ENCODE measurements at places on chromosomes 3 and 15.

DNA sequence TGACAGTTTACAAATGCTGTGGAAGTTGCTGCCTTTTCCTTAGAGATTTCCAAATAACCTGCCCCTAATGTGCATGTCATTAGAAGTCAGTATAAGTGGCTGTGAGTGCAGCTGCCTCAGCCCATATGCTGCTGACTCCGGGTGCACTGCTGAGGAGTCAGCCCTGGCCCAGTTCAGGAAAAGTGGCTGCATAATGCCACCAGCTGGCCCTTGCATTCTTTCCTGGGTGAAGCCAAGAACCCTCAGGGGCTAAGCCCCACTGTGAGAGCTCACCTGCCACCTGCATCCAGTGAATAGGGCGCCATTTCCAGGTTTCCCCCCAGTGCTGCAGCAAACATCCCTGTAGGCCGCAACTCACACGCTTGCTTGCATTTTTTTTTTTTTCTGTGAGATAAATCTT lies 139.9 kb downstream of the TJP1 start:
- no peak for DNase-seq

DNA sequence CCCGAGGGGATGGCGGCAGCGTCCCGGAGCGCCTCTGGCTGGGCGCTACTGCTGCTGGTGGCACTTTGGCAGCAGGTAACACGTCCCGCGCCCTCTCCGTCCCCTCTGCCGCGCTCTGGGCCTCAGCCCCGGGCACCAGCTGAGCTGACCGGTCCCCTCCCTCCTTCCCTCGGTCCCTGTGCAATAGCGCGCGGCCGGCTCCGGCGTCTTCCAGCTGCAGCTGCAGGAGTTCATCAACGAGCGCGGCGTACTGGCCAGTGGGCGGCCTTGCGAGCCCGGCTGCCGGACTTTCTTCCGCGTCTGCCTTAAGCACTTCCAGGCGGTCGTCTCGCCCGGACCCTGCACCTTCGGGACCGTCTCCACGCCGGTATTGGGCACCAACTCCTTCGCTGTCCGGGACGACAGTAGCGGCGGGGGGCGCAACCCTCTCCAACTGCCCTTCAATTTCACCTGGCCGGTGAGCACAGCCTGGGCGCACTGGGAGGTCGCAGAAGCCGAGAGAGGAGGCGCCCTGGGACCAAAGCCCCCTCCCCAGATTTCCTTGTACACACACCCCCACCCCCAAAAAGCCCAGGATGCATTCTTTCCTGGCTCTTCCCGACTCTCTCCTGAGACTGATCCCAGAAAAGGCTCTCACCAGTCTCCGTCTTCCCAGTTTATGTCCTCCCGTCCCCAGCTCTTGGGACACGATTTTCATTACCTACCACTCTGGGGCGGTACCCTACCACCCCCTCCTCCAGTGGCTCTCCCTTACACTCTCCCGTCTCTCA lies 705 bp downstream of the DLL4 start:
- no peak for DNase-seq

DNA sequence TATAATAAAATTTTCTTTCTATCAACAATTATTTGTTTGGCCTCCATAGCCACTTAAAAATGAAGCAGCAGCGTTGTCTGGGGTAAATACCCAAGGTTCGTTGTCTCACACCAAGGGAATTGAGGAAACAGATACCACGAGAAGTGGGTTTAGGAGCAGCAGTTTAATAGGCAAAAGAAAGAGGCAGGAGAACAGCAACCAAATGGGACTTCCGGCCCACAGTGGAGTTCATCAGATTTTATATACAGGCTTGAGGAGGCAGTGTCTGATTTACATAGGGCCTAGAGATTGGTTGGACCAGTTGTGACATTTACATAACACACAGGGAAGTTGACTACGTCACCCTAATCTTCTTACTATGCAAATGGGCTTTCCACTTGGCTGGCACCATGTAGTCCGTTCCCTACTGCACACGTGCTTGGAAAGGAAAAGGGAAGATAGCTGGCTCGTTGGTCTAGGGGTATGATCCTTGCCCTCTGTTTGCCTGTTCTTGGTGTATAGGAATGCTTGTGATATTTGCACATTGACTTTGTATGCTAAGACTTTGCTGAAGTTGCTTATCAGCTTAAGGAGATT lies 61.5 kb upstream of the SETMAR start:
- DNase-seq, result no peak

DNA sequence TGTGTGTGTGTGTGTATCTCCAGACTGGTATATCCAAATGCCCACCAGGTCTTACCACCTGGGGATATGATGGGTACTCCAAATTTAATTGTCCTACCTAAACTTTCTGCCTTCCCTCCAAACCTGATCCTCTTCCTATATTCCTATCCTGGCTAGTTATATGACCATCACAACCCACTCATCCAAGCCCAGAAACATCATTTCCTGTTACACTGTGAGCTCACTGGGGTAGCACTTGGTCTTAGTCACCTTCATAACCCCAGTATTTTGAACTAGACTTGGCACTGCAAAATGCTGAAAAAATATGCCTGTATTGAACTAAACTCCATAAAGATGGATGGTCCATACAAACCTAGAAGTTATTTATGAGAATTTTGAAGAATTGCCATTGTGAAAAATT lies 178.8 kb upstream of the EIF1B start:
- no peak for DNase-seq

GRCh38 chr3:54621184-54621583 lies 306.7 kb downstream of the LRTM1 start:
- no peak for DNase-seq

DNA sequence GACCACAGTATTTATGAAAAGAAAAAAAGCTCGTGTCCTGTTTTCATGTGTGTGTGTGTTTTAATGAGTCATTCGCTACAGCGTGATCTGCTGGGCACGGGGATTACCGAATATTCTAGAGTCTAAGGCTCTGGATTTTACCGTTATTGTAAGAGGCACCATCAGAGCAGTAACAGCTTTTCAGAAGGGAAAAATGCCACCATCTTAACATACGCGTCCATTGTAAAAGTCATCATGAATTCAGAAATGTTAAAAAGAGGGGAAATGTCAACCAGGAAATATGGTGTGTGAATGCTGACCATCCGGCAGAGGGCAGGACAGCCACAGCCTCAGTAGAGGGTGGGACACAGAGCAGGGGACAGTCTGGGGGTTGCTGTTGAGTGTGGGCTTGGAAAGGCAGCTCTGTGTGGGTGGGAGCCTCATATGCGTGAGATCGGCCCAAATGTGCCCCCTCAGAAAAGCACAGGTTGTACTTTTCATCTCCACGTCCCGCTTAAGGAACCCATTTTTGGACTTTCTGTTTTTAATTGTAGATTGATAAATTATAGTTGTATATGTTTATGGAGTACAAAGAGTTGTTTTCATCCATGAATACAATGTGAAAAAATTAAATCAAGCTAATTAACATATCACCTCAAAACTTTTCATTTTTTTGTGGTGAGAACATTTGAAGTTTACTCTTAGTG lies 69.6 kb downstream of the ASB7 start:
- no peak for DNase-seq

GRCh38 chr3:131162516-131162915 lies 135.8 kb downstream of the NEK11 start:
- no peak for DNase-seq

- DNase-seq, result no peak
These were observed 59.1 kb downstream of the TRPM7 start for GRCh38 chr15:50627351-50628055.

GRCh38 chr3:195388380-195388779 lies 54.4 kb downstream of the ACAP2 start:
- DNase-seq, result no peak

DNA sequence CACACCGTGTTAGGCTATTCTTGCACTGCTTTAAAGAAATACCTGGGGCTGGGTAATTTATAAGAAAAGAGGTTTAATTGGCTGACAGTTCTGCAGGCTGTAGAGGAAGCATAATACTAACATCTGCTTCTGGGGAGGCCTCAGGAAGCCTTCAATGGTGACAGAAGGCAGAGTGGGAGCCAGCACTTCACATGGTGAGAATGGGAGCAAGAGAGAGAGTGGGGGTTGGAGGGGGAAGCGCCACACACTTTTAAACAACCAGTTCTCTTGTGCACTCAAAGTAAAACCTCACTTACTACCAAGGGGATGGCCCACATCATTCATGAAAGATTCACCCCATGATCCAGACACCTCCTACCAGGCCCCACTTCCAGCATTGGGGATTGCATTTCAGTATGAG lies 181.1 kb downstream of the APBA2 start:
- no peak for DNase-seq

- DNase-seq, result no peak
These were observed 281.2 kb upstream of the THBS1 start for GRCh38 chr15:39299486-39300267.

- DNase-seq, result no peak
These were observed 28.6 kb upstream of the NDUFB4 start for GRCh38 chr3:120567370-120568201.

DNA sequence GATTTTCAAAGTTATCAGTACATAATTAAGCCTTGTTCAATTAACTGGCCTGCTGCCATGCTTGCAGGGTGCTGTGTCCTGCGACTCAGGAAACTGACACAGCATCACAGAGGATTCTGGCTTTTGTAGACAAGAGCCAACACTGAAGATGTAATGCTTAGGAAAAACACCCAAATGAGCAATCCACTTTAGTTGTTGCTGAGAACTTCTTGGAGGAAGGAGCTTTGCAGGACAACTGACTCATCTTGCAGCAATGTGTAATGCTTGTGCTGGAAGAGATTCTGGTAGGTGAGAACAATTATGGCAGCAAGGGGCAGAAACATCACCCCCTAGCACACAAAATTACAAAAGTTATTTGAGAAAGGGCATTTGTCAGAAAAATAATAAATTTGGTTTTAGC lies 67.6 kb downstream of the NLGN1 start:
- no peak for DNase-seq

DNA sequence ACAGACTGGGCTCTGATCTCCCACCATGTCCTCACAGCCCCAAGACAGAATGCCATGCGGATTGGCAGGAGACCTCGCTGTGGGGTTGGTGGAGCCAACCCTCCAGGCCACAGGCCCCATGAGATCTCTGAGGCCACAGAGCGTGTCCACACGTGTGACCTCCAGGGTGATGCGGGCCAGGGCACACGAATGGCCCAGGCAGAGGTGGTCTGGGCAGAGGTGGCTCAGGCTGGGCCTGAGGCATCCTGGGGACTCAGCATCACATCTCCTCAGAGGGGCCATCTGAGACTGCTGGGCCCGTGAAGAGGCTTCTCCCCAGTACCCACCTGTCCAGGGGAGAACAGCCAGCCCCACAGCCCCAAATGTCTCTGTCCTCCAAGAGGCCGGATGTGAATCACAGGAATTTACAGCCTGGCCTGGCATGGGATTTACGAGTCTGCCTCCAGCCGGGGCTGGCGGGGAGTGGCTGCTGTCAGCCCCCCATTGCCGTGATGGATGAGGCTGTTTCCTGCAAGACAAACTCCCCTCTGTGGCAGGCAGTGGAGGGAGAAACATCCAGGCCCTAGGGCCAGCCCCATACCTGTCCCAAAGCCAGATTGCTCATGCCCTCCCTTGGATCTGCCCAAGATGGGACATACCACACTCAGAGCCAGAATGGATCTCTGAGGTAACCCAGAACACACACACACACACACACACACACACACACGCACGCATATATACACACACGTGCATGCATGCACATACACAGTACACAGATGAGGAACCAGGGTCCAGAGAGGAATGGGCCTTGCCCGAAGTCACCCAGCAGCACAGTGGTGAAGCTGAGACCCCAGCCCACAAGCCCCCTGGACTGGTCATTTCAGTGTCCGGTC lies 208.3 kb downstream of the TBC1D2B start:
- DNase-seq, result no peak
